Hematopoietic multipotent progenitor cell treated with erythropoietin and hydrocortisone succinate and interleukin-3 and kit ligand, for 15 days (in vitro differentiated cells): ENCODE measurements at places on chromosomes 11 and 22.

GRCh38 chr11:128052912-128053641 is 534.3 kb downstream of the ETS1 start:
- DNase-seq, result no peak

DNA sequence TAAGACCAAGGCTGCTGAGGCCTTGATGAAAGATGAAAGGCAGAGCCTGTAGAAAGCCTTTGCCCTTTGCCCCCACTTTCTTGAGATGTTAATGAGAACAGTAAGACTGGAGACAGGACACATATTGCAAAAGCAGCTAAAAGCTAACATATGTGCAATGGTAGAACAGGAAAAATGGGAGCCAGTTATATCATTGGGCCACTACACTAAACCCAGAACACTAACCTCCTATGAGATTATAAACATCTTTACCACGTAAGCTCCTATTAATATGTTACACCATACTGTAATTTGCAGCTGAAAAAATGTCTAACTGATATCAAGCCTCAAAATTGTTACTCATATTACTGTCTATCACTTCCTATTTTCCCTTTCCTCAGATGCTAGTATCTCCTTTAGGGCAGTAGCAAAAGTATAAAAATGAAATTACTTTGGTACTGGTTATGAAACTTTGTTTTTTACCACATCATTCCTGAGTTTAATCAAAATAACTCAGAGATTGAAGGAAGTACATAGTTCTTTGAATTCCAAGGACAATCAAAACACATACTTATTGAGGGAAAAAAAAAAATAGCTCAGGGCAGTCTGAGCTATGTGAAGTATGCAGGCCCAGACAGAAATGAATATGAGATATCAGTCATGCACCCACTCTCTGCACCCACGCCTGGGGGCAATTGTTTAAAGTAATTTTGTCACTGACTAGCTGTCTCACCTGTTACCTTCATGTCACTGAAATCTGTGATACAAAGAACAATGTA is 9.1 kb downstream of the HPS5 start:
- DNase-seq, result no peak

- no peak for DNase-seq
Measured at GRCh38 chr11:446891-447290, 3.2 kb upstream of the PTDSS2 start.

- DNase-seq, result no peak
Measured at GRCh38 chr11:36684840-36685801, 87.1 kb upstream of the RAG2 start.

- DNase-seq, result no peak
Measured at GRCh38 chr11:19395050-19395449, 154.3 kb upstream of the E2F8 start.

- DNase-seq, result no peak
Measured at GRCh38 chr11:133681901-133682300, 149.6 kb upstream of the OPCML start.
